ENCODE measurements at places on chromosomes 1 and 21.

DNA sequence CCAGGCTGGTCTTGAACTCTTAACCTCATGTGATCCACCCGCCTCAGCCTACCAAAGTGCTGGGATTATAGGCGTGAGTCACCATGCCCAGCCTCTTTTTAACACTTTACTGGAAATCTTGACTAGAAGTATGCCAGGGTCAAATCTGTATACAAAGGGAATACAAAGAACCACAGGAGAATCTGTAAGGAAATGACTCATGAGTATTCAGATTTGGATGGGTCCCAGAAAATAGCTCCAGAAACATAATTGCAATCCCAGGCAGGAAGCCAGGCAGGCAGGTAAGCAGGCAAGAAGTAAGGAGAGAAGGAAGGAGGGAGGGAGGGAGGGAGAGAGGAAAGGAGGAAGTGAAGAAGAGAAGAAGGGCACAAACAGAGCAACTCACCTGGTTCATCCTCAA, 22.8 kb upstream of the TIAM1 start:
- no peak overlapping the region for H3K4me3 ChIP-seq
- no peaks in the 10 kb centered on the region for H3K27me3 ChIP-seq
- H3K4me1 ChIP-seq: peaks cover 49% of the 10 kb centered on the region

DNA sequence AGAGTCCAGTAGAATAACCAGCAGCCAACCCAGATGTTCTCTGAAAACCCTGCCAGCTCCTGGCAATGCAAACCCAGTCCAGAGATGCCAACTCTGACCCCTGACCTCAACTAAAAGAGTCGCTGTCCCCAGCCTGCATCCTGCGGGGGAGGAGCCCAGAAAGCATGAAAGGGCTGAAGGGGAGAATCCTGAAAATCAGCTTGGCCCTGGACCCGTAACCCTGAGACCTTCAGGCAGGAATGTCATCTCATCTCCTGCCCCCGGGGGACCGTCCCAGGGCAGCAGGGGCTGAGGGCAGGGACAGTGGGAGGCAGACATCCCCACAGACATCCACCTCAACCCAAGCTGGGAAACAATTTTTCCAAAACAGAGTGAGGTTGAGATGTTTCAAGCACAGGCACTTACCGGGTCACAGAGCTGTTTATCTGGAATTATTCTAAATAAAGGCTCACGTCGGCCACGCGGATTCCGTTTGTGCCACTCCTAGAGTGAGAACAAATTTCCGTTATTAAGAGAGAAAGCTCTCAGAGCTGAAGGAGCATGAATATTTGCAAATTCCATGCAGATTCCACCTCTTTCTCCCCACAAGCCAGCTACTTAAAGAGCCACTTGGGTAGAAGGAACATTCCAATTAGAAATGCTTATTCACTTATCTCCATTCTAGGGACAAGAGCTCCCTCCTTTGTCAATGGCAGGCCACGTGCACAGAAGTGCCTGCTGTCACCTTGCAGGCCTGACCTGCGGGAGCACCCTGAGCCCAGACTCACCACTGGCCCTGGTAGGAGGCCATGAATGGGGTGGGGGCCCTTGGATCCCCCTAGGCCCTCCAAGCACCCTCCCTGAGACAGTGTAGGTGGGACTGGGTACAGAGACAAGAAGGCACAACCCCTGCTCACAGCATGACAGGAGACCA, 240.1 kb downstream of the NPHP4 start:
- H3K27ac ChIP-seq: no peak overlapping the region
- H3K4me3 ChIP-seq: no peak overlapping the region
- no peaks in the 10 kb centered on the region for H3K4me1 ChIP-seq
- no peaks in the 10 kb centered on the region for H3K36me3 ChIP-seq
- no peak for DNase-seq

GRCh38 chr1:59698386-59698785, 116.4 kb upstream of the HOOK1 start:
- peaks cover 28% of the 10 kb centered on the region for H3K4me1 ChIP-seq
- H3K27ac ChIP-seq: no peak overlapping the region
- H3K27me3 ChIP-seq: no peaks in the 10 kb centered on the region
- no peak overlapping the region for H3K4me3 ChIP-seq

- H3K36me3 ChIP-seq: no peaks in the 10 kb centered on the region
- no peaks in the 10 kb centered on the region for H3K4me1 ChIP-seq
- H3K27ac ChIP-seq: no peak overlapping the region
- H3K27me3 ChIP-seq: no peaks in the 10 kb centered on the region
- no peak overlapping the region for H3K4me3 ChIP-seq
Measured at GRCh38 chr1:246156847-246157246, 350.2 kb downstream of the SMYD3 start.

GRCh38 chr1:195773931-195774330, 834.3 kb downstream of the KCNT2 start:
- H3K36me3 ChIP-seq: no peaks in the 10 kb centered on the region
- H3K27ac ChIP-seq: no peak overlapping the region
- DNase-seq: no peak
- H3K4me3 ChIP-seq: no peak overlapping the region
- H3K27me3 ChIP-seq: no peaks in the 10 kb centered on the region

DNA sequence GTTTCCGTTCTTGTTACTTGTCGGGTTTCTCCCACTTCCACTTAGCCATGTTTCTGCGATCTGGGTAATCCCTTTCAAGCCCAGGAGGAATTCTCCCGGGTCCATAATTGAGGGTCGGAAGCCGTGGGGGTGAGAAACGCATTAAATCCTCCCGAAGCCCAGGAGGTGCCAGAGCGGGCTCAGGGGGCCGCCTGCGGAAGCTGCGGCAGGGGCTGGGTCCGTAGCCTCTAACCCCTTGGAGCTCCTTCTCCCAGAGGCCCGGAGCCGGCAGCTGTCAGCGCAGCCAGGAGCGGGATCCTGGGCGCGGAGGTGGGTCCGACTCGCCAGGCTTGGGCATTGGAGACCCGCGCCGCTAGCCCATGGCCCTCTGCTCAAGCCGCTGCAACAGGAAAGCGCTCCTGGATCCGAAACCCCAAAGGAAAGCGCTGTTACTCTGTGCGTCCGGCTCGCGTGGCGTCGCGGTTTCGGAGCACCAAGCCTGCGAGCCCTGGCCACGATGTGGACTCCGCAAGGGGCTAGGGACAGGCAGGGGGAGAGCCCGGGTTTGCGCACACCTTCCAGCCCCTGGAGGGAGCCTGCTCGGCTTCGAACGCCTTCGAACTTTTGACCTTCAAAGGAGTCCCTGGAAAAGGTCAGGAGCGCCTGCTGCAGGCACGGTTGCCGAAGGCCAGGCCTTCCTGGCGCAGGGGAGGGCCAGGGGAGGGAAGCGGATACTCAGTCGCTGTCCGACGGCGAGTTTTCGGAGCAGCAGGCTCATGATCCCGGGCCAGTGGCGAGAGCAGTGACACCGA, 1.7 kb upstream of the SIM2 start:
- peaks cover 73% of the 10 kb centered on the region for H3K27me3 ChIP-seq
- peaks cover 21% of the 10 kb centered on the region for H3K4me1 ChIP-seq
- DNase-seq: no peak
- H3K36me3 ChIP-seq: peaks cover 2% of the 10 kb centered on the region

GRCh38 chr1:172071746-172072145, 230.4 kb downstream of the DNM3 start:
- no peak for DNase-seq
- H3K4me3 ChIP-seq: no peak overlapping the region
- no peaks in the 10 kb centered on the region for H3K27me3 ChIP-seq
- H3K27ac ChIP-seq: no peak overlapping the region
- H3K36me3 ChIP-seq: no peaks in the 10 kb centered on the region

- H3K27me3 ChIP-seq: no peaks in the 10 kb centered on the region
- no peaks in the 10 kb centered on the region for H3K4me1 ChIP-seq
- no peak for DNase-seq
Measured at GRCh38 chr21:46083791-46084561, 13.9 kb upstream of the COL6A2 start.
